Heart right ventricle (tissue), 16 donors: ENCODE measurements at places on chromosomes 2 and 18. TPM values are rescaled to one million over a fixed set of nuclear protein-coding genes. Genes with fewer than 3 reads are reported as not detected.

HEATR5B gene
- total RNA-seq: 16.4 TPM

UGT1A3 gene
- not detected for total RNA-seq

ZNF532 gene
- 68.8 TPM for total RNA-seq

MBP gene
- total RNA-seq: 59.7 TPM

IL18RAP gene
- 1.2 TPM for total RNA-seq

RESP18 gene
- total RNA-seq: not detected

TCF23 gene
- not detected for total RNA-seq

MYO3B gene
- total RNA-seq: 0.06 TPM

FAP gene
- total RNA-seq: 4.2 TPM

LINC00305 gene
- total RNA-seq: not detected

MC2R gene
- total RNA-seq: not detected

SLC9A2 gene
- 0.19 TPM for total RNA-seq
